ENCODE measurements at places on chromosomes 2 and 18. TPM values are rescaled to one million over a fixed set of nuclear protein-coding genes. Genes with fewer than 3 reads are reported as not detected.

GRB14 gene
- 51.3 TPM for total RNA-seq

GPAT2 gene
- total RNA-seq = under 0.01 TPM

HDLBP gene
- total RNA-seq = 663 TPM

CD8B2 gene
- total RNA-seq = not detected

FHL2 gene
- total RNA-seq = 398 TPM

RAPH1 gene
- 6.7 TPM for total RNA-seq

ICOS gene
- total RNA-seq = not detected

NCKAP5 gene
- 0.98 TPM for total RNA-seq

POLE4 gene
- 16.5 TPM for total RNA-seq

PLEK gene
- under 0.01 TPM for total RNA-seq

PDE1A gene
- 2.7 TPM for total RNA-seq

CRYBA2 gene
- not detected for total RNA-seq

ACADL gene
- total RNA-seq = 0.51 TPM

MAL gene
- total RNA-seq = 0.98 TPM

QPCT gene
- 23.2 TPM for total RNA-seq

LYPD6 gene
- total RNA-seq = 2.9 TPM

C2orf80 gene
- total RNA-seq = not detected

PRKCE gene
- 10.1 TPM for total RNA-seq

ICA1L gene
- 3.7 TPM for total RNA-seq

WDFY1 gene
- 49.3 TPM for total RNA-seq

MCFD2 gene
- 73.4 TPM for total RNA-seq

ANO7 gene
- 1.8 TPM for total RNA-seq

CFC1B gene
- not detected for total RNA-seq

CIDEA gene
- total RNA-seq = not detected

ALPP gene
- not detected for total RNA-seq

CHMP1B gene
- 42.3 TPM for total RNA-seq

ALLC gene
- not detected for total RNA-seq

VWA3B gene
- under 0.01 TPM for total RNA-seq

PLEKHB2 gene
- total RNA-seq = 75.6 TPM

UXS1 gene
- 48.0 TPM for total RNA-seq

ACMSD gene
- not detected for total RNA-seq

DSG4 gene
- under 0.01 TPM for total RNA-seq

TACR1 gene
- total RNA-seq = not detected

GCKR gene
- total RNA-seq = 1.1 TPM

ADI1 gene
- 22.8 TPM for total RNA-seq
